ENCODE measurements at places on chromosomes 1 and 21.

DNA sequence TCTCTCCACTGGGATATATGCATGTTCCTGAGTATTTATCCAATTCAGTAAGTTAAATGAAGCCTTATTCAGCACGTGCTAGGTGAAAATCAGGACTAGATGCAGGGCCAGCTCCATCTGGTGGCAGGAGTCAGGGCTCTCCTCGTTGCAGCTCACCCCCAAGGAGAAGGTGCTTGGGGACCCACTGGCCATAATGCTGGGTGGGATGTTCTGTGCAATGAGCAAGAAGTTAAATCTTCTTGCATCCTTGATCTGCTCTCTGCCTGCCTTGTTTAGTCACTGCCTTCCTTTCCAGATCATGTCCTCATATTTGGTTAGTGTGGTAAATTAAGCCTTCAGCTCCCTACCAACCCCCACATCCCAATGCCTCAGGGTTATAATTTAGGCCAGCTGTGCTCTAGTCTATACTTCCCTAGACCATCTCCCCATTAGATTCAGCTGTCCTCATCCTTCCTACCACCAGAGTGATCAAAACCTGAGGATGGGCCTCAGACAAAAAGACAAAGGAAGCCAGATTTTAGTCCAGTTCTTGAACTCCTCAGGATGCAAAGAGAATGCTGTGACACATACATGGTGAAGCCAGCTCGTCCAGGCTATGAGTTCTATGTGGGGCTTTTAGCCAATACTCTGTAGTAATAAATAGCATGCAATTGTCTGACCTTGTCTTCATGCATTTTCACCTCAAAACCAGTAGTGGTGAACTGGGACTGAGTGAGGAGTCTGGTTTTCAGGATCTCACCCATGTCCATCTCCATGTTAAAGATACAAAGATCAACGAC lies 55.9 kb downstream of the SEC16B start:
- DNase-seq: no peak

GRCh38 chr1:184915463-184916090 lies 58.7 kb downstream of the NIBAN1 start:
- no peak for DNase-seq

DNA sequence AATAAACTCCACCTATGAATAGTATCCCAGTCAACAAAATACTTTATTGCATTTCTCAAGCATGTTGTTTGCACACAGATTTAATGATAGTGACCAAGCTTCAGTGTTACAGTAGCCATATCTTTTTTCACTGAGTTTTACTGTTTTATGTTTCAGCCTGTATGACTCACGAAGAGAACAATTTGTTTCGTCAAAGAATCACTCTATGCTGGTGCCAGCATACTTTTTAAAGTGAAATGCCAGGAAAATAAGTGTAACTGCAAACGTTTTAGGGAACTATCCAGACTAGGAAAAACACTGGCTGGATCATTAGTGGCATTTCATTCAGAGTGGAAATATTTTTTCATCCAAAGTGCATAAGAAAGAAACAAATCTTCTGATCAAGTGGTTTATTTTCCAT lies 210.8 kb downstream of the COL11A1 start:
- DNase-seq: no peak

DNA sequence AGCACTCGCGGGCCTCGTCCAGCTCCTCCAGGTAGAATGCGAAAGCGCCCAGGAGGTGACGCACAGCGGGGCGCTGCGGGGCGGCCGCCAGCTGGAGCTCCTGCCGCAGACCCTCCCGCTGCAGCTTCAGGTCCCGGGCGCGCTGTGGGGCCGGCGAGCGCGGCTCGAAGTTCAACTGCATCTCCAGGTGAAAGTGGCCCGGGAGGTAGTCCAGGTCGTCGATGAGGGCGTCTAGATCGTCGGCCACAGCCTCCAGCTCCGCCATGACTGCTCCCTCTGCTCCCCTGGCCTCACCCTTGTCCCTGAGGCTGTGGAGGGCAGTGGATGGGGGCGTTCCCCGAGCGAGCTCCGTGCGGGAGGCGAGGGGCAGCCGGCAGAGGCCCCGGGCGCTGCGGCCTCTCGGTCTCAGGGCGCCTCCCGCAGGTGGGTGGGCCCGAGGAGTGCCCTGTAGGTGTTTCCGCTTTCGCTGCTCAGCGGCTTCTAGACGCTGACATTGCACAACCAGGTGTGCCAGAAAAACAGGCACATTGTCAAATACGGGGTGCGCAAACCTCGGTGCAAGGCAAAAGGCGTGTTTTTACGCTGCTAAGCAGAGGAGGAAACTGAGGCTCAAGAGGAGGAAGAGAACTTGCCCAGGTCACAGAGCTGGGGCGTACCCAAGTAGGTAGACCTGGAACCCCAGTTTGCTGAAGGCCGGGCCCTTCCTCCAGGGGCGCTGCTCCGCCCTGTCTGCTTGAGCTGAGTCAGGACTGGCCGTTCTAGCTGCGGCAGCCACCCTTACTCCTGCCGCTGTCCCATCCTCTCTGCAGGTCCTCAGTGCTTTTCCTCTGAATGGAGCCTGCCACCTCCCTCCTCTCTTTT lies at the start of gene TTC22:
TTC22 (minus strand) TSS at position 425 of the 861 bp plus-strand sequence; CDS start at position 265, 160 bp downstream.
- DNase-seq: peak; percentile 40

DNA sequence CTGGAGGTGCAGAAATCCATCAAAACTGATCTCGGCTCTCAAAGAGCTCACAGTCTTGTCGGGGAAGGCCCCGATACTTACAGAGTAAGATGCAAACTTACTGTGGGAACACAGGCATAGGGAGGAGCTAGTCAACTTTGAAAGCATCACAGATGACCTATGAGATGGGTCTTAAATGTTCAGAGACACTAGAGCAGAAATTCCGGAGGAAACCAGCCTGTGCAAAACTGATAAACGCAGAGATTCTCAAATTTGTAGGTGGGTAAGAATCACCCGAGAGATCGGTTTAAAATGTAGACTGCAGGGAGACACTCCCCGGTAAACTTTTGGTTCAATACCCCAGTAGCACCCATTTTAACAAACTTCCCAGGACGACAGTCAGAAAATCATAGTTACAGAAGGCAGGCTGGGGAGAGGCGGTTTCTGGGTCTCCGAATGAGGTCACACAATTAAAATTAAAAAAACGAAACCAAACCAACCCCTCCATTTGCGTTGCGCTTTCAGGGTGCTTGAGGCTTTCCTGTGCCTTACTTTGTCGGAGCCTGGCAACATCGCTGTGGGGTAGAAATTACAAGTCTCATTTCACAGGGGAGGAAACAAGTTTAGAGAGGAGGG lies 755 bp upstream of the THRAP3 start:
- peak; percentile 10 for DNase-seq

- DNase-seq: no peak
These were observed 276.8 kb upstream of the TMEM51 start for GRCh38 chr1:14876747-14877146.

DNA sequence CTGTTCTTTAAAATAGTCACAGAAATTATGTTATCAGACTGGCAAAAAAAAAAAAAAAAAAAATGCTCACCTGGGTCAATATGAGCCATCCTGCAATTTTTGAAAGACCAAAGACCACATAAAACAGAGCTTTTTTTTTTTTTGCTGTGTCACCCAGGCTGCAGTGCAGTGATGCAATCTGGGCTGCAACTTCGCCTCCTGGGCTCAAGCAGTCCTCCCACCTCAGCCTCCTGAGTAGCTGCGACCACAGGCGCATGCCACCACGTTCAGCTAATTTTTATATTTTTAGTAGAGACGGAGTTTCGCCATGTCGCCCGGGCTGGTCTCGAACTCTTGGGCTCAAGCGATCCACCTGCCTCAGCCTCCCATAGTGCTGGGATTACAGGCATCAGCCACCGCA lies 62.8 kb downstream of the RGS13 start:
- DNase-seq: no peak

GRCh38 chr1:150562446-150563339 lies 13.5 kb downstream of the ADAMTSL4 start:
- no peak for DNase-seq

- DNase-seq: no peak
These were observed 21.8 kb downstream of the CAPN9 start for GRCh38 chr1:230768903-230769570.

DNA sequence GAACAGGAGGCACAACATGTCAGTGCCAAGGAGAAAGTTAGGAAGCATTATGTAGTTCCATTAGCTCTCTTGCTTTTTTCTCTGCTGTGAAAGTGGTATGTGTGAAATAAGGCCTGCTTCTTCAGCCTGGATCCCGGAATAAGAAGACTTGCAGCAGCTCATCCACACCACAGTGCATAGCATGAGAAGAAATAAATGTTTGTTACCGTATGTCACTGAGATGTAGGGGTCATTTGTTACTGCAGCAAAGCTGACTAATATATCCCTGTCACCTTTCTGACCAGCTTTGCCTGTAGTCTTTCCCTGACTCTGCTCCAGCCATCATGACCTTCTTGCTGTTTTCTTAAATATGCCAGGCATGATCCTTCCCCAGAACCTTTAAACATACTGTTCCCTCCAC lies 20.5 kb upstream of the MCOLN3 start:
- no peak for DNase-seq

- no peak for DNase-seq
These were observed 24.7 kb downstream of the ZYG11A start for GRCh38 chr1:52867087-52867863.

DNA sequence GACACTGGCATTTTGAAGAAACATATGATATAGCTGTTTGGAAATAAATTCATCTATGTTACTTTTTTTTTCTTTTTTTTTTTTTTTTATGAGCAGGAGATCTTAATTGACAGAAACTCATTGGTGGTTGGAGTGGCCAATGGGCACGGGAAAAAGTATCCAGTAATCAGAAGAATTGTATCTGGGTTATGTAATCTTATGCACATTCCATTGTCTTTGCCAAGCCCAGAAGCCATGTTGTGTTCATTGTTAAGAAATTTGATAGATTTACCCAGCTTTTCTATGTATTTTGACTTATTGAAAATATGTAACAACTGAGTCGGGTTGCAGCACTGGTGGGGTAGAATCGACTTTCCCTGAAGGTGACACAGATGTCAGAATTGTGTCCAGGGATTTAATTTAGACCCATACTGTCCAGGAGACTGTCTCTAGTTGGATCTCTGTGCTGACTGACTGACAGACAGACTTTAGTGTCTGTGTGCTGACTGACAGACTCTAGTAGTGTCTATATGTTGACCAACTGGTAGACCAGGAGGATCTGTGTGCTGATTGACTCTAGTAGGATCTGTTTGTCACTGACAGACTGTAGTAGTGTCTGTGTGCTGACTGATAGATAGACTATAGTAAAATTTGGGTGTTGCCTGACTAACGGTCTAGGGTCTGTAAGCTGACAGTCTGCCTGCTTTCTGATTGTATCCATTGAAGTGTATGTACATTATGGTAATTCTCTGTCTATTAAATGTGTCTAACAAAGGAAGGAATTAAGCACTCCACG lies 12.3 kb upstream of the C4BPB start:
- no peak for DNase-seq

DNA sequence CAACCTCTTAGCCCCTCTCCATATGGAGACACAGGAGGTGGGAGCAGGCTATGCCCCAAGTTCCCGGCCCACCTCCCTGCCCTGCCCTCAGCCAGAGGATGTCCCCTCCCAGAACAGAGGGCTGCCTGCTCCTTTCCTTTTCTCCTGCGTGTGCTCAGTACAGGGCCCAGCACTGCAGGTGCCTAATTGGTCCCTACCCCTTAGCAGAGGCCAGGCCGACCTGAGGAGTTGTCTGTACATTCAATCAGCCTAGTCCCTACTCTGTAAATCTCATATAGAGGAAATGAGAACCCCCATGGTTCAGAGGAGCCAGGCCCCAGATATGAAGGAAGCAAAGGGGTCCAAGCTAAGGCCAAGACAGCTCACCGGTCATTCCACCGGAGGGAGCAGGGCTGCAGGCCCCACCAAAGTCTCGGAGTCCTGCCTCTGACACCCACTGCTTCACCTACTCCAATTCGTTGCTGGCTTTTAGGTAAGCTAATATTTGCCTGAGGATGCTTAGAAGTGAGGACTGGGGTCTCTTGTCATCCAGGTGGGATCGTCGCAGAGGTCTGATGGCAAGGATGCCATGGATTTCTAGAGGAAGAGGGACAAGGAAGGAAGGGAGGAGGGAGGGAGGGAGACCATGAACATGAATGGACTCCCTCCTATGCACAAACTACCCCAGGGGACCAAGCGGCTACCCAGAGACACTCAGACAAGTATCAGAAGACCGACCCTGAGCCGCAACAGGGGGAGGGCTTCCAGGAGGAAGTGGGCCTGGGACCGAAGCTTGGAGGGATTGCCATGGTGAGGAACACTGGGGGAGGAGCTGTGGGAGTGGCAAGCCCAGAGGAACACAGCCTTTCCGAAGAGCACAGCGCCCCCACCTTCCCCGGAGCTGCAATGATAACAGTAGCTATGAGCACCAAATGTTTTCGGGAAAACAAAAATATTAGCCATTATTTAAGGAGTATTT lies 30.4 kb upstream of the FOXO6 start:
- no peak for DNase-seq

DNA sequence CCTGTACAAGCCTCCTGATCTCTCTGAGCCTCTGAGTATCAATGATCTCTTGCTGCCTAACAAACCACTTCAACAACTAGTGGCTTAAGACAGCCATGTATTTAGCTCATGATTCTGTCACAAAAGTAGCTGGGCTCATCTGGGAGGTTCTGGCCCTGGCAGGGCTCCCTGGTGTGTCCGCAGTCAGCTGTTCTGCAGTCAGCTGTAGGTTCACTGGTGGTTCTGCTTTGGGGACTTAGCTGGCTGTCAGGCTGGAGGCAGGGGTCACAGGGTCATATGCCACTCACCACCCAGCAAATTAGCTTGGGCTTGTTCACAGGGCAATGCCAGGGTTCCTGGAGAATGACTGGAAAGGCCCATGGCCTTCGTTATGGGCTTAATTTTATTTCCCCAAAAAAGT lies 64.8 kb downstream of the DISP3 start:
- no peak for DNase-seq

GRCh38 chr1:155078469-155079209 lies at the start of gene EFNA3:
Gene EFNA3 (plus strand): TSS chr1:155078837. CDS start chr1:155078942, 105 bp downstream.
- DNase-seq: no peak

DNA sequence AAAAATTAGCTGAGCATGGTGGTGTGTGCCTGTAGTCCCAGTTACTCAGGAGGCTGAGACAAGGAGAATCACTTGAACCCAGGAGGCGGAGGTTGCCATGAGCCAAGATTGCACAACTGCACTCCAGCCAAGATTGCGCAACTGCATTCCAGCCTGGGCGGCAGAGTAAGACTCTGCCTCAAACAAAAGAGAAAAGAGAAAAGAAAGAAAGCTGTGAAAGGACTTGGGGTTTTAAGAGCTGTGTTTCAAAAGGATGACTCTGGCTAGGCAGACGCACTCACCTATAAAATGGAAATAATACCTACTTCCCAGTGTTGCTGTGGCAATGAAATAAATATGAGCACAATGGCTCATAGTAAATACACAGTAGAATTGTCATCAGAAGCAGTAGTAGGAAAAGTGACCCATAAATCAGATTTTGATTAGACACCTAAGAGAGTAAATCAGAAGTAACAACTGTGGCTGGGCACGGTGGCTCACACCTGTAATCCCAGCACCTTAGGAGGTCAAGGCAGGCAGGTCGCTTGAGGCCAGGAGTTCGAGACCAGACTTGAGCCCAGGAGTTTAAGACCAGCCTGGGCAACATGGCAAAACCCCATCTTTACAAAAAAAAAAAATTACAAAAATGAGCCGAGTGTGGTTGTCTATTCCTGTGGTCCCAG lies 45.9 kb upstream of the PUM1 start:
- no peak for DNase-seq

GRCh38 chr1:205272536-205272935 lies 44.8 kb downstream of the TMCC2 start:
- no peak for DNase-seq

GRCh38 chr1:15625056-15625917 lies 8.0 kb downstream of the DDI2 start:
- DNase-seq: no peak

GRCh38 chr1:187624812-187625545 lies 796.2 kb downstream of the PLA2G4A start:
- no peak for DNase-seq

Data from stimulated activated CD8-positive, alpha-beta memory T cell treated with anti-CD3 and anti-CD28 coated beads, Interleukin-4, amount 100 ng/mL, for 1 hour (primary cell).